ENCODE measurements at places on chromosomes 13 and 19.

DNA sequence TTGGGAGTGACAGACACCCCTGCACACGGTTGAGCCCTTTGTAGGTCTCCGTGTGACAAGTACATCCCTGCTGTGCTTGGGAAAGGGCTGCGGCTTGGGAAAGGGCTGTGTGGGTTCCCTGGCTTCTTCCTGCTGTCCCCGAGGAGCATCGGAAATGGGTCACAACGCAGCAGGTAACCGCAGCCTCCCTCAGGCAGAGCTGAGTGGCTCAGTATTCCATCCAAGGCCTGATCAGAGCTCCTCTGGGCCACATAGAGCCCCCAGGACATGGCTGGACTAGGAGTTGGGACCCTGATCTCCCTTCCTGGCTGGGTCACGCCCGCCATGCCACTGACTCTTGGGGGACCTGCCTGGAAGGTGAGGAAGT, 16.3 kb downstream of the TECR start:
- no peak for DNase-seq

DNA sequence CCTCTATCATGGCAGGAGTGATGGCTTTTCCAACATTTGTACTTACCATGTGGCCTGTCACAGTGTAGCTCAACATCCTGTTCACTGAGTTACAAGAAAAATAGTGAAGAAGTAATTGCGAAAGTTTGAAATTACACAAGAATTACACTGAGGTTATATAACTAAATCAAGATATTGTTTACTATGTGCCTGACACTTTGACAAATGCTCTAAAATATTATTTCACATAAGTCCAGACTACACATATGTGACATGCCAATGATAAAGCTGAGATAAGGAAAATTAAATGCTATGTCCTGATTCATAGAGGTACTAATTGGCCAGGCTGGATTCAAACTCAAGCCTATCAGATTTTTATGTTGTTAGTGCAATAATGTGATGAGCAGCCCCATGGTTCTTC, 451.7 kb downstream of the PCDH9 start:
- DNase-seq: no peak

DNA sequence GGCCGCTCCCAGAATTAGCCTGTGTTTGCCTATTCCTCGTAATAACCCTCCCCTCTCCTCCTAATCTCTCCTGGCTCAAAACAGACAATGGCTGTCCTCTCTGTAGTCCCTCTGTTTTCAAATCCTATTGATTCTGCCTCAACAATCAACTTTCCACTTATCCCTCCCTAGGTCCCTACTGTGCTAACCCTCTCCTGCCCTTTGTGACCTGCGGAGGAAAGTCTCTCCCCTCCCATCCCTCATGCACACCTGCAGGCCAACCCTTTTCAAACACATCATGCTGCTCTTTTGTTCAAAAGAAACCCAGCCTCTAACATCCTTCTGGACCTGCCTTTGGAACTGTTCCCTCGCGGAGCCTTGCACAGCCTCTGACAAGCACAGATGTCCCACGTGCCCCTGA, 37.3 kb downstream of the CILP2 start:
- no peak for DNase-seq

DNA sequence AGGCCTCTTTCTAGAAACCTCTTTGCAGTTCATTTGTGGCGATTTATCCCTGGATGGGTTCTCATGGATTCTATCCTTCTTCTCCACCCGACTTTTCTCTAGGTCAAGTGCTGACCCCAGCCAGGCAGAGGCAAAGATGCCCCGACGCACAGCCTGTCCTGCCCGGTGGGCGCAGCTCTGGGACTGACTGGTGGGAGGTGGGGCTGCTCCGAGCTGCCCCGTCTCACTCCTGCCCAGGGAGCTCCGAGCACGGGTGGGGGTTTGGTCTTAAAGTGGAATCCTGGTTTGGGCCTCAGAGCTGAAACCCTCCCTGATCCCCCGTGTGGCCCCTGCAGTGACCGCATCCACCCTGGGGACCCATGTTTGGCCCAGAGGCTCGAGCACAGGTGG, 44.5 kb downstream of the GAS6 start:
- no peak for DNase-seq

DNA sequence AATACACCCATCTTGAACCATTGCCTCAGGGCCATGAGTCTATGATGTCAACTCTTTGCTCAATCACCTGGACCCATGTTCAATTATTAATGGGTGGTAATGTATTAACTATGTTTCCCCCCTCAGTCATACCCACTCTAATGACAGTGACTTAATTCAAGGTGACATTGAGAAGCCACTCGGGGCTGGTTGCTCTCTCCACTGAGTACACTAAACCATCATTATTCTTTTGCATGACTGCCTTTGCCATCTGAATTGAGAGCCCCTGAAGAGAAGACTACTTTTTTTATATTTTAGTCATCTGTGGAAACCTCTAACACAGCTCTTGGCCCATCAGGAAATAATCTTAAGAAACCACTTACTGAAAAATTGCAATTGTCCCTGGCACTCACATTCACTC, 139.2 kb upstream of the SOX21 start:
- DNase-seq: no peak

DNA sequence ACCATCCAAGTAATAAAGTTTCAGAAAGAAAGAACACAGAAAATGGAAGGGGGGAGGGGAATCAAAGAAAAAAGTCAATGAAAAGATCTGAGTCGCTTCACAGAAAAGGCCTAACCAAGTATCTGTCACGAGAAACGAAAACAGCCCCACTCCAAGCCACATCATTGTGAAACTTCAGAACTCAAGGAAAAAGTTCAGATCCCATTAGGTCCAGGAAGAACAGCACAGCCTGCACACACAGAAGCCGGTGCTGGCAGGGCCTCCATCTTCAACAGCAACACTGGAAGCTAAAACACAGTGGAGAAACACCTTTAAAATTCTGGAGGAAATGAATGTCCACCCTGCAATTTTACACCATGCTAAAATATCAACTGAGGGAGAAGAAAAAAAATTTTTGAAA, 8.0 kb downstream of the STK24 start:
- DNase-seq: no peak

DNA sequence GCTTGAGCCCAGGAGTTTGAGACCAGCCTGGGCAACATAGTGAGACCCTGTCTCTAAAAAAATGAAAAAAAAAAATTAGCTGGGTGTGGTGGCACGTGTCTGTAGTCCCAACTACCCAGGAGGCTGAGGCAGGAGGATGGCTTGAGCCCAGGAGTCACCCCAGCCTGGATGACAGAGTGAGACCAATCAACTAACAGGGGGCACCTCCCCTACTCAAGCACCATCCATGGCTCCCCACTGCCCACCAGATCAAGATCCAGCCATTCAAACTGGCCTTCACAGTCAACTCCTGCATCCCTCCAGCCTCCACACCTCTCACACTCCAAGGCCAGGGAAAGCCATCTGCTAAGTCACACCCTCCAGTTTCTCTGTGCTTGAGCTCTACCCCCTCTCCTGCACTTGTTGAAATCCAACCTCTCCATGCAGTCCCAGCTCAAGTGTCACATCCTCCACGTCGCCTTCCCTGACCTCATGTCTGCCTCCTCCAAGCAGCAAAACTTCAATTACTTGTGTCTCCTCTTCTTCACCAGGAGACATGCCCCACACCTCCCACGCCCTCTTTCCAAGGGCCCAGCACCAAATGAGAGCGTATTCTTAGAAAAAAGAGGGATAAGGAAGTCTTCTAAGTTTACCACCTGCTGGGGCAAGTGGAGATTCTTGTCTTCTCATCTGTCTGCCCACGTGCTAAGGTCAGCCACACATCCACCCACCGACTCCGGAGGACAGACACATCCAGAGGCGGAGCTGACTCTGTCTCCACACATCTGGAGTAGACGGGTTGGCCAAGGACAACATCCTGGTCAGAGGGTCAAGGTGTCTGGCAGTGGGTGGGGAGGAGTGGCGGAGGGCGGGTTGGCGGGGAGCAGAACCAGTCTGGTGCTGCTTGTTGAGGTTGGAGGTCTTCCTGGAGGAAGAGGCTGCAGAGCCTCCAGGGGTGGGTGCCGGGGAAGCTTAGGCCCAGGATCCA, 974 bp upstream of the CYP4F22 start:
- DNase-seq: no peak

DNA sequence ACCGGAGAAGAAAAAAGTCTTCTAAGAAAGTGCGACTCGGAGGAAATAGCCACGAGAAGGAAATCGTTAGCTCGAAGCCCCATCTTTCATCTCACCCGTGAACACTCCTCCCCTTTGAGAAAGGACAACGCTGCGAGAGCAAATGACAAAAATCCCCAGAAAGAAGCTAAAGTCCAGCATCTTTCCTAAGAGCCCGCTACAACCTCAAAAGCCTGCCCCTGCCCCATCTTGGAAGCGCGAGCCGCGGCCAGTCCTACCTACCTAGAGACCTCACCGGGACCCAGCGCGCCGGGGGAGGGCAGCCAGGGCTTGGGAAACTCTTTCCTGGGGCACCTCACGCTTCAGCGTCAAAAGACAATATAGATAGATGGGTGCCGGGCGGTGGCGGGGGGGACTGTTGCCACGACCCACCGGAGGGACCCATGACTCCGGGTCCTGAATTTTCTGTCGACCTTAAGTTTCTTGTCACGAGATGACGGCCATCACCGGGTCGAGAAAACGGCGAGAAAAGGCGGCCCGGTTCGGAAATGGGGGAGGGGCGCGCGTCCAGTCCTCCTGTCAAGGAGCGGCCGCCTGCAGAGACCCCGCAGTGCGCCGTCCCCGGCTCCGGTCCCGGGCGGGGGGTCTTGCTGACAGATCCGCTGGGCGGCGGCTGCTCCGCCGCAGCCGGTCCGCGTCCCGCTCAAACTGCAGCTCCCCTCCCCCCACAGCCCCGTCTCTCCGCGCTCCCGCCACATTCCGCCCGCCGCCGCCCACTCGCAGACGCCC, 65.9 kb downstream of the KCNRG start:
- peak; percentile 51 for DNase-seq

- peak; percentile 30 for DNase-seq
These were observed at the start of gene CACNG6 for GRCh38 chr19:53991224-53992113. TSS of gene CACNG6 (plus strand) at chr19:53991637. CDS start at chr19:53992878, 1,241 bp downstream.

DNA sequence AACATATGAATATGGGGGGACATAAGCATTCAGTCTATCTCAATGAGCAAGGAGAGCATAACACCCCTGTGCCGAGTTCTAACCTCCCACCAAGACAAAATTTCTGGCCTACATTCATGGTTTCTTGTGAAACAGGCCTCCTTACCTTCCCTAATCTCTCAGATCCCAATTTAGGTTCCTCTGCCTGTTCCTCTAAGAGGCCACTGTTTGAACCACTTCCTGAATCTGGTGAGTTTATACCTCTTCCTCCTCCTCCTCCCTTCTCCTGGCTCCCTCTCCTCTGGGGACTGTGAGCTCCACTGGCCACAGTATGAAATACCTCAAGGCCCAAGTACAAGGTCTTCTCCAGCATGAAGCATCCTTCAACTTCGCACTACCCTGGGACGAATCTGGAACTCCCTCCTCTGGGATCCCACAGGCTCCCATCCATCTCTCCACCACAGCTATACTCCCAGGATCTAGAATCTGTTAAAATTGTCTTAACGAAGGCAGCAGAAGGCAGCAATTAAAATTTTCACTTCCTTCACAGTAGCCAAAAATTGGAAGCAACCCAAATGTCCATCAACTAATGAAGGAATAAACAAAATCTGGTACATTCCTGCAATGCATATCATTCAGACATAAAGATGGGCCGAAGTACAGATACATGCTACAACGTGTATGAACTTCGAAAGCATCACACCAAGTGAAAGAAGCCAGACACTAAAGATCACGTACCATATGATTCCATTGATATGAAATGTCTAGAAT, 7.8 kb upstream of the SIGLECL1 start:
- no peak for DNase-seq

DNA sequence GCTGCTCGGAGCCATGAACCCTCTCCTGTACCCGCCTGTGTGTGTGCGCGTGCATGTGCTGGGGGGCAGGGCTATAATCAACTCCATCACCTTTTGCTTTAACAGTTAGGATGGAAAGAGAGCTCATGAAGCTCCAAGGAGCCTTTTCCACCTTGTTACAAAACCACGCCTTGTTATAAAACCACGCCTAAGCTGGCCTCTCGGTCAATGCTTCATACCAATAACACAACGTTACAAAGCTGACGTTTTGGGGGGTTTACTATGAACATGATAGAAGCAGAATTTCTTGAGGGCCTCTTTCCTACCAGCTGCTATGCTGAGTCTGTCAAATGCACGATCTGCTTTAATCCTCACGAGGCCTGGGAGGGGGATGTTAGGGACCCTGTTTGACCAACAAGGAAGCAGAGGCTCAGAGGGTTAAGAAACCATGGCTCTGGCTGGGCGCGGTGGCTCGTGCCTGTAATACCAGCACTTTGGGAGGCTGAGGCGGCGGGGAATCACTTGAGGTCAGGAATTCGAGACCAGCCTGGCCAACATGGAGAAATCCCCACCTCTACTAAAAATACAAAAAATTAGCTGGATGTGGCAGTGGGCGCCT, 11.9 kb downstream of the CAPS start:
- no peak for DNase-seq

Measured in endothelial cell (in vitro differentiated cells).